ENCODE measurements at places on chromosomes 2 and 18.

- no peak for DNase-seq
Observed at GRCh38 chr2:27390822-27391679, 10.5 kb upstream of the ZNF513 start.

DNA sequence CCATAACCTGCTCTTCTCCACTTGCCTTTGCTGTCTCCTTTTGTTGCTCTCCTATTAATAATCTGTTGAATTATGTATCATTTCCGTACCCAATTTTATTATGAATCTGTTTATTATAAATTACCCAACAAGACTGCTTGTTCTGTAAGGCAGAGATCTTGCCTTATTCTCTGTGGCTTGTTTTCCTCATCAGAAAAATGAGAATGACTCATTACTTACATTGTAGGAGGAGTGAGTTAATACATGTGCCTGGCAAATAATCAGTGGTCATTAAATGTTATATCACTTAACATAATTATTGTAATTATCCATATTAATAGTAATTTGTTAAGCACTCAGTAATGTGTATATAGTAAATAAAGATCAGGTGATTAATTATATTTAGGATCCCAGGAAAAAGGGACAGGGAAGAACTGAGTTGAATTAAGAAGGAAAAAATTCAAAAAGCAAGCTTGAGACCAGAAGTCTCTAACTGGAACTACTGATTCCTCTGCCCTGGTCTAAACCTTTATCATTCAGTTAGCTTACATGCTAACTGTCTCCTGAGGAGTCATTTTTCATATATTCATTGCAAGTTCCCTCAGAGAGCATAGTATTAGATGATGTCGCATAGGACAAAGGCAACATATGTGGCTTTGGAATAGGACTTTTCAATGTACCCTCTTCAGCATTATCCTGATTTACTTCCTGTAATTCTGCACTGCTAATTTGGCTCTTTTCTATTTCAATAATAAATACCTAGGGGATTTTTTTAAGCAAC is 335.7 kb downstream of the GALNT13 start:
- no peak for DNase-seq

DNA sequence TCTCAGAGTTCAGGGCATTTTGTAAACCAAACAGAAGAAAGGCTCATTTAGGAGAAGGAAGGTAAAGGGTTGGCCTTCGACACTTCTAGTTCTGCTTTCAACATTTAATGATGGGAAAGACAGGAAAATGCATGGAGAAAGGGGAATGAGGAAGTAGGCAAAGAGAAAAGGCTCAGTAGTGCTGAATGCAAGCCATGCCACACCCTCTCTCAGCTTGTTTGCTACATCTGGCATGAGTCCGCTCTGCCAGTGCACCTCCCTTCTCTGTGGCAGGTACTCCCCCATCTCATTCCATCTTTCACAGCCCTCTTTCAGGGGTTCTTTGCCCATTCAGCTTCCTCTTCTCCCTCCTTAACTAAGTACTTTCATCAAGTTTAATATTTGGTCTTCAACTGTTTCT is 120.9 kb upstream of the ITGB6 start:
- no peak for DNase-seq

- no peak for DNase-seq
Observed at GRCh38 chr2:65630643-65631042, 198.2 kb upstream of the SPRED2 start.

GRCh38 chr2:198825534-198825933 is 632.2 kb downstream of the SATB2 start:
- no peak for DNase-seq

All from NCI-H187 treated with DMSO at 0.1 percent for 48 hours (cell line).